NCI-H526 treated with DMSO at 0.1 percent for 48 hours (cell line): ENCODE measurements at places on chromosomes 12 and 14.

GRCh38 chr12:46686267-46686942 is 139.4 kb downstream of the SLC38A4 start:
- no peak for DNase-seq

DNA sequence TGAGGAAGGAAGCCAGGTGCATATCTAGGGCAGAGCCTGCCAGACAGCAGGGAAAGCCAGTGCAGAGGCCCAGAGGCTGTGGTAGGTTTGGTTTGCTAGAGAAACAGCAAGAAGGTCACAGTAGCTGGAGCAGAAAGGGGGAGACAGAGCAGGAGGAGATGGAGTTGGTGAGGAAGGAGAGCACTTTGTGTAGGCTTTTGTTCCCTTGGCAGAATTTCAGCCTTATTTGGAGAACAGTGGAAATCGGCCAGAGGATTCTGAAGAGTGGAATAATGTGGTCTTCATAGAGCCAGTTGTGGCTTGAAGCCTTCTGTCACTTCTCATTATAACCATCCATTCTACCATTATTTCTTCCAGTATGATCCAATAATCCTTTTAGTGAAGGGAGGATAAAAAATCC is 212.9 kb upstream of the FAR2 start:
- DNase-seq: no peak

- peak; percentile 28 for DNase-seq
Measured at GRCh38 chr12:48000878-48001504, 3.3 kb downstream of the COL2A1 start.

DNA sequence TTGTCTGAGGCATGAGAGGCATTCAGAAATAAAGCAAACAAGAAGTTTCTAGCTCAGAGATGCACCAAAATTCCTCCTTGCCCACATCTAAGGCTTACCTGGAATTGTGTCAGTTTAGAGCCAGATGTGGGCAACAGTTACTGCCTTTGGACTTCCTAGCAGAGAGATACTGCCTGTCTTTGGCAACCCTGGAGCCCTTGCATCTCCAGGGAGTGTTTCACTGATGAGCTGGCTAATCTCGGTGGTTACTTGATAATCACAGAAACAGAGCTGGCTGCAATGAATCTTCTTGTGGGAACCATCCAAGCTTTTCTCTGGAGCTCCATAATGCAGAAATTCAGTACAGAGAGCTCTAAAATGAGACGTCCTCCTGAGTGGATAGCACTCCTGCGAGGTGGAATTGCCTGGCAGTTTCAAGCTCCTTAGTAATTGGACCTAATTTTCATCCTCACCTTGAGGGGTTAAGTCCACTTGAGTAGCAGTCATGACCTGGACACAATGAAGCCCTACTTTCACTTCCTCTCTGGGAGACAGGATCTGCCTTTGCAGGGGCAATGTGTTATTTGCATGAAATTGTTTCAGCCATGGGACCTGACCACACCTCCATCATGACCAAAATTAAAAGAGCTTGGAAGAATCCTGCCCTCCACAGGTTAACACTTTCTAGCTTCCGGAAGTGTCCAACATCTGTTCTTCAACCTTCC is 108.8 kb upstream of the ARHGAP5 start:
- no peak for DNase-seq

GRCh38 chr14:99698236-99698635 is 14.1 kb downstream of the CYP46A1 start:
- no peak for DNase-seq

DNA sequence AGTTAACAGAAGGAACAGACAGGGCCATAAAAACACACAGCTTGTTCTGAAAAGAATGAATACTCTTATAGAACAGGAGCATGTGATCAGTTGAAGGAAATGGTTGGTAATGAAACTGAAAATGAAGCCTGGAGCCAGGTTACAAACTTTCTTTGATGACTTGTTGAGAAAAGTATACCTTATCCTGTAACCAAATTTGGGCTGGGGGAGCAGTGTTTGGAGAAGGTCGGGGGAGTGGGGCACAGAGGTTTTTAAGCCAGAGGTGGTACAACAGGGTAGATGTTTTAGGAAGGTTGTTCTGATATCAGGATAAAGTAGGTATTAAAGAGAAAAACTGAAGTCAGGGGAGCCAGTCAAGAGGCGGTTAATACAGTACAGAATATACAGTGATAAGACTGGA is 8.2 kb downstream of the GOLT1B start:
- DNase-seq: no peak
